ENCODE measurements at places on chromosomes 3 and 15. TPM values are rescaled to one million over a fixed set of nuclear protein-coding genes. Genes with fewer than 3 reads are reported as not detected.

DNA sequence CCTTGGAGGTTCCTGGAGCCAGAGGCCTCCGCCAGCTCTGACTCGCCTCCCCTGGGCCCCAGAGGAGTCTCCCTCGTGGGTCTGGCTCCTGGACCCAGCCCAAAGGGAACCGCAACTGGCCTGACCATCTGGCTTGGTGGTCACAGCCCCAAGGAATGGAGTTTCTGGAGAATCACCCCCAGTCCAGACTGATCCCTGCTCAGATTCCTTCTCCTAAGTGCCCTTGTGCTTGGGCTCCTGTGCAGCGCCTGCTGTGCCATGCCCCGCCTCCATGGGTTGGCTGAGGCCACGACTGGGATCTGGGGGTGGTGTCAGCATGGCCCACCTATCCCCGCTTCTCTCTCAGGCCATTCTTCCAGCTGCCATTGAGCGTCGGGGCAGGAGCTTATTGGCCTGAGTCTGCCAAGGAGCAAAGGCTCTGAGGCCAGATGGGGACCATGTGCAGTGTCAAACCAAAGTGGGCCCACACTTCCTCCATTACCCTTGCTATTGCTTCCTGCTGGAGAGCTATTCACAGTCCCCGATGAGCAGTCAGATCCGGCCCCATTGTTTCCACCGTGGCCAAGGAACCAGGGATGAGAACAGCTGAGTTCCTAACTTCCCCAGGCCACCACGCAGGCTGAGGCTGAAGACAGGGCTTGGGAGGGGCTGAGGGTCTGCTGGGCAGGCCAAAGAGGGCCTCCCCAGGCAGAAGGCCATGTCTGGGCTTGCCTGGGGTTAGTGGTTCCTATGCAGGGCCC lies 19.0 kb downstream of the CSPG4 start:
- no peak overlapping the region for H3K27ac ChIP-seq
- DNase-seq, result no peak
- H3K36me3 ChIP-seq, result no peaks in the 10 kb centered on the region
- no peak overlapping the region for H3K4me3 ChIP-seq
- H3K4me1 ChIP-seq, result peaks cover 19% of the 10 kb centered on the region

DNA sequence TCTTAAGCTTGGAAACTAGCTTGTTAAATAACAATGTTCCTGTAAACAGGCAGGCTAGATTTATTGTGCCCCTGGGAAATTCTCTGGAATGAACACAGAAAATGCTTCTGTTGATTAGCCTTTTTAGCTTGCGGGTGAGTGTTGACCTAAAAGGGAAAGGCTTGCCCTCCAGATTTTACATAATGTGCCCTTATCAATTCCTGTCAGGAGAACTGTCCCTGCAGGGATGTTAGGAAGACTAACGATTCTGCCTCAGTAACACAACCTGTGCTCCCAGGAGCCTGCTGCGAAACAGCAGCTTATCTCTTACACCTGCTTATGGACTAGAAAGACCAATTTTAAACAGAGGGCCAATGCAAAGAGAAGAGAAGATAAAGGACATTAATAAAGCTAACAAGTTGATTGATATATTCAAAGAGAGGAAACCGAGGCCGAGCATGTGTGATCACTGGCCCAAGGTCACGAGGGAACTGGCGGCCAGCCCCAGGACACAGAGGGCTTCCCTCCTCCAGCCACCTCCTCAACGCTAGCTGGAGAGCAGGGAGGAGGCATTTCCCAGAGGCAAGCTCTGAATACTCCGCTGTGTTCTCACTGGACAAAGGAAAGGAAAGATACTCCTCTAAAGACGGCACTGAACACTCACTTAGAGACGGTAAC lies 48.4 kb upstream of the TJP1 start:
- H3K36me3 ChIP-seq, result no peaks in the 10 kb centered on the region
- H3K4me3 ChIP-seq, result no peak overlapping the region
- H3K4me1 ChIP-seq, result peaks cover 3% of the 10 kb centered on the region

DNA sequence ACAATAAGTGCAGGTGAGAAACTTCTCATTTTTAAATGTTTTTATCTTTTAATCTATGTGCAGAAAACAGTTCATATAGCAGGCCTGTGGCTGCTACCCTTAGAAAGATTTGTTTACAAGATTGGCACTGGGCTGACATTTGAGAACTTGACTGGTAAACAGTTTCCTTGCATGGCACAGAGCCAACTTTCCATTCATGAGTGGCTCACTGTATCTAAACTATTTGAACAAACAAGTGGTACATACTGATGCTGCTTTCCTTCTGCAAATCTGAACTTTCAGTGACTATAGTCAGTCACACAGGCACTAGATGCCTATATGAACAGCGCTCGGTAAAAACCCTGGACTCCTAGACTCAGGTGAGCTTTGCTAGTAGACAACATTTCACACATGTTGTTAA lies 6.3 kb upstream of the GTPBP8 start:
- DNase-seq, result no peak
- no peaks in the 10 kb centered on the region for H3K4me1 ChIP-seq
- no peaks in the 10 kb centered on the region for H3K27me3 ChIP-seq
- H3K4me3 ChIP-seq, result no peak overlapping the region
- no peaks in the 10 kb centered on the region for H3K36me3 ChIP-seq

DNA sequence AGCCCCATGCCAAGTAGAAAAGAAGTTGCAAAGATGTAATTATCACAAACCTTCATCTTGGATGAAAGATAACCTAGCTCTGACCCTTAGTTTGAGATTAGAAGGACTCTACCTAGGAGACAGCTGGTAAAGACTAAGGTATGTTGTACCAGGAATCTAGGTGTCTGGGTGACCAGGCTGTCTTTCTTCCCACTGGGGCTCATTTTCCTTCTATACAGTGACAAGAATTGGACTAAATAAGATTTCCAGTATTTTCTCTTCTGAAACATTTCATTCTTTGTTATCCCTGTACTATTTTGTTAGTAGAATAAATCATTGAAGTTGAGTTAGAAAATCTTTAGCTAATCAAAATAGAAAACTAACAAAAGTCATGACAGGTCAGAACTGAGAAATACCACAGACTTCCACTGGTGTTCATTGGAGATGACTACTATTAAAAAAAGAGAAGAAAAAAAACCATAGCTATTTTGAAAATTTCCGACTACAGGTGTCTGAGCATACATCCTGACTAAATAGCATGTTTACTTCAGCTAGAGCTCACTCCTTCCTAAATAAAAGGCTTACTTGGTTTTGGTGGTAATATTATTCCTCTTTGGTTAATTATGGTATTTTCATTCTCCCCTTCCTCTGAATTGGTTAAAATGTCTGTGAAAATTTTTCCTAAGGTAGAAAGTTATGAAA lies 10.1 kb downstream of the TGFBR2 start:
- DNase-seq, result no peak
- H3K4me3 ChIP-seq, result no peak overlapping the region
- no peaks in the 10 kb centered on the region for H3K27me3 ChIP-seq
- H3K4me1 ChIP-seq, result no peaks in the 10 kb centered on the region

Gene PYGO1
- 0.01 TPM for polyA plus RNA-seq
